ENCODE measurements at places on chromosomes 12 and 14. TPM values are rescaled to one million over a fixed set of nuclear protein-coding genes. Genes with fewer than 3 reads are reported as not detected.

DNA sequence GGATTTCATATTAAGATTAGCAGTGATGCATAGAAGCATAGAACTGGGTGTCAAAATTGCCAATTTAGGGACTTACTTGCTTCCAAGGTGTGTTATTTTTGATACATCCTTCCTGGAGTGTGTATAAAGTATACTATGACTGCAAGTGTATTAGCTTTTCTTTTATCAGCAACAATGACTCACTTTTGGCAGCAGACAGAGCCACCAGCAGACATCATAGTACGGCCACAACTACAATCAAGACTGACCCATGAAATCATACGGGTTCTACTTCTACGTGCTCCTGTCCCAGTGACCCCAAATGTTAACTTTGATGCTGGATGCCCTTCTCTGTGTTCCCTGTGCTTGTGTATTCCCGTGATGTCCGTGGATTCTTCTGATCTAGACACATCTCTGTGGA lies 443.9 kb downstream of the TMEM132D start:
- DNase-seq, result no peak
- no peak overlapping the region for H3K27ac ChIP-seq
- H3K4me3 ChIP-seq, result no peak overlapping the region
- H3K4me1 ChIP-seq, result no peaks in the 10 kb centered on the region
- H3K27me3 ChIP-seq, result no peaks in the 10 kb centered on the region

DNA sequence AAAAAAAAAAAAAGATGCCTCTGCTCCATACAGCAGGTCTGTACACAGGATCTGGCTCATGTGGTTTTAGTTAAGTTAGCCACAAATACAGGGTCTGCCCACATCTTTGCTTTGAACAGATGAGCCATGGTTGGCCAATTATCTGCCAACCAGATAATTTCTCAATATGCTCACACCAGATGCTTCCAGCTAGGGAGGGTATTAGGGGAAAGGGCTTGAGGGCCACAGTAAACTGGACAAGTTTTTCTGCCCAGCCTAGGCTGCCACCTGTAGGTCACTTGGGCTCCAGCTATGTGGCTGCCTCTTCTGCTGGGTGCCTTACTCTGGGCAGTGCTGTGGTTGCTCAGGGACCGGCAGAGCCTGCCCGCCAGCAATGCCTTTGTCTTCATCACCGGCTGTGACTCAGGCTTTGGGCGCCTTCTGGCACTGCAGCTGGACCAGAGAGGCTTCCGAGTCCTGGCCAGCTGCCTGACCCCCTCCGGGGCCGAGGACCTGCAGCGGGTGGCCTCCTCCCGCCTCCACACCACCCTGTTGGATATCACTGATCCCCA lies 776 bp downstream of the RDH5 start:
- peak overlapping the region; percentile 99 for H3K27ac ChIP-seq
- H3K4me3 ChIP-seq, result peak overlapping the region; percentile 7
- DNase-seq, result peak; percentile 77
- no peaks in the 10 kb centered on the region for H3K27me3 ChIP-seq

DNA sequence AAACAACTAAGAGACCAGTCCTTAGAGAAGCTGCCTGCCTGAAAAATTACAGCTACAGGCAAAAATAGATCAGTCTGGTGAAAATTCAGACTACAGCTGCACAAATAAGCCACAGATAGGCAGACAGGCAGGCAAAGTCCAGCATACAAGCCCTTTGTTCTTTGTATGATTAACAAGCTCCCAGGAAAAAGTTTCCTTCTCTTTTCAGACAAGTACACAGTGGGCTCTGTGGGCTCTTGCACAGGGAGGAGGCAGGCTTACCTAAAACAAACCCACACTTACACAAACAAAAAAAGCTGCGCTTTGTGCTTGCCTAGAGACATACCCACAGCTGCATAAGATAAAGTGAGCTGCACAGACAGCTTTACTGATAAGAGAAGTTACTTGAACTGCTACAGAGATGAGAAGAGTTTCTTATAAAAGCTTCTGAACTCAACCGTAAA lies 7.7 kb downstream of the OR6C68 start:
- no peak overlapping the region for H3K4me3 ChIP-seq
- H3K27ac ChIP-seq, result no peak overlapping the region
- no peaks in the 10 kb centered on the region for H3K4me1 ChIP-seq

- DNase-seq, result no peak
- H3K27me3 ChIP-seq, result no peaks in the 10 kb centered on the region
- H3K4me3 ChIP-seq, result no peak overlapping the region
- H3K36me3 ChIP-seq, result no peaks in the 10 kb centered on the region
- no peaks in the 10 kb centered on the region for H3K4me1 ChIP-seq
- no peak overlapping the region for H3K27ac ChIP-seq
Observed at GRCh38 chr14:24280797-24281460, 9.5 kb upstream of the RABGGTA start.

GRCh38 chr12:19307451-19307850 lies 131.8 kb upstream of the AEBP2 start:
- no peaks in the 10 kb centered on the region for H3K27me3 ChIP-seq
- DNase-seq, result no peak
- no peak overlapping the region for H3K4me3 ChIP-seq
- no peaks in the 10 kb centered on the region for H3K4me1 ChIP-seq
- H3K27ac ChIP-seq, result no peak overlapping the region
- no peaks in the 10 kb centered on the region for H3K36me3 ChIP-seq

DNA sequence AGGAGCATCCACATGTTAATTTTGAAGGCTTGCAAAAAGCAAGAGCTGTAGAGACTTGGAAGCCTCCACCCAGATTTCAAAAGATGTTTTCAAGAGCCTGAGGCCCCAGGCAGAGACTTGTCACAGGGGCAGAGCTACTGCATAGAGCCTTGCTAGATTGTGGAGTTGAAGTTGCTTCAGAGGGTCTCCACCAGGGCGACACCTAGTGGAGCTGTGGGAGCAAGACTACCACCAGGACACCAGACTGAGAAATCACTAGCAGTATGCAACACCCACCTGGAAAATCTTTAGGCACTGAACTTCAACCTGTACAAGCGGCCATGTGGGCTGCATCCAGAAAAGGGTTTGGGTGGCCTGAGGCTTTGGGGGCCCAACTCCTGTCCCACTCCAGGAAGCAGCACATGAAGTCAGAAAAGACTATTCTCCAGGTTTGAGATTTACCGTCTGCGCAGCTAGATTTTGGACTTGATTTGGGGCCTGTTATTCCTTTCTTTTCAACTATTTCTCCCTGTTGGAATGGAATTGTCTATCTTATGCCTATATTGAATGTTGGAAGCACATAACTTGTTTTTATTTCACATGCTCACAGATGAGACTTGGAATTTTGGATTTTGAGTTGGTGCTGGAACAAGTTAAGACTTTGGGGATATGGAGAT lies 508.6 kb downstream of the FLRT2 start:
- H3K4me1 ChIP-seq, result no peaks in the 10 kb centered on the region
- no peak overlapping the region for H3K27ac ChIP-seq
- H3K27me3 ChIP-seq, result no peaks in the 10 kb centered on the region

DNA sequence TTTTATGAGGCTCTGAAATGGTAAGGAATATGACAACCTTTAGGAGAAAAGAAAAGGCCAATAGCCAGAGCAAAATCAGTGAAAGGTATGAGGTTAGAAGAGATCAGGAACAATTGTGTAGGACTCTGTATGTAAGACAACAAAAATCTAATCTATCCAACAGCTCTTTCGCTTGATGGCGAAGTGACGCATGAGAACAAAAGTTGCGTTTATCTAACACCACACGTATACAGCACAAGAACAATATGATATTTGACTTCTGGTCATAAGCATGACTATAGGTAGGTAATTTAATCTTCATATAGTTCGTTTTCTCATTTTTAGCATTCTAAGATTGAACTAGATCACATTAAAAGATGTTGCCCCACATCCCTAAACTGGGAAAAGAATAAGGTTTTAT lies 1.5 kb downstream of the CLECL1 start:
- H3K27ac ChIP-seq, result peak overlapping the region; percentile 47
- H3K27me3 ChIP-seq, result no peaks in the 10 kb centered on the region
- no peak overlapping the region for H3K4me3 ChIP-seq
- DNase-seq, result no peak
- H3K36me3 ChIP-seq, result no peaks in the 10 kb centered on the region

GRCh38 chr14:76337635-76338545 lies 38.0 kb upstream of the ESRRB start:
- H3K4me3 ChIP-seq, result no peak overlapping the region
- no peak for DNase-seq
- H3K27me3 ChIP-seq, result no peaks in the 10 kb centered on the region
- no peak overlapping the region for H3K27ac ChIP-seq
- no peaks in the 10 kb centered on the region for H3K4me1 ChIP-seq
- H3K36me3 ChIP-seq, result no peaks in the 10 kb centered on the region

DNA sequence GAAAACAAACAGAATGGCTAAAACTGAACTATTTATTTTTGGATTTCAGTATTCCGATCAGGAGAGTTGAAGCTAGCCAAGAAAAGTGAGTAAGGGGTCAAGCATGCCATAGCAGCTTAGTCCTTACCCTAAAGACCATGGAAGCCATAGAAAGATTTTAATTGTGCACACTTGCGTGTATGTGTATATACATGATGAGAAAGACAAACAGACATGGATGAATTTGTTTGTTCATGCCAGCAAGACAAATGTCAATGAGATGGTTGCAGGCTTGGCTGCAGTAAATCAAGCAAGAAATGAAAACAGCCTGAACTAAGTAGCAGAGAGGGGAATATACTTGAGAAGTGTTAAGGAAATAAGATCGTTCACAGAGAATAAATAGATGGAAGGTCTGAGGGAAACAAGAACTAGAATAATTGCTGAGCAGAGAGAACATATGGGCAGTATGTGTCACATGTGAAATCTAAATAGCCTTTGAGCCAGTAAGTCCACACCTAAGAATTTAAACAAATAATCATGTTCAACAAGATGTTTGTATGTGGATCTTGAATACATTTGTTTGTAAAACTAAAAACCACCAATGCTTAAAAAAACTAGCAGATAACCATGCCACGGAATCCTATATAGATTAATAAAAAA lies 14.8 kb downstream of the SNW1 start:
- H3K4me3 ChIP-seq, result no peak overlapping the region
- H3K4me1 ChIP-seq, result no peaks in the 10 kb centered on the region
- no peaks in the 10 kb centered on the region for H3K27me3 ChIP-seq
- no peak overlapping the region for H3K27ac ChIP-seq
- H3K36me3 ChIP-seq, result peaks cover 47% of the 10 kb centered on the region

GRCh38 chr12:94208622-94208966 lies 60.2 kb downstream of the PLXNC1 start:
- H3K27ac ChIP-seq, result peak overlapping the region; percentile 40
- no peaks in the 10 kb centered on the region for H3K27me3 ChIP-seq
- no peak for DNase-seq
- H3K36me3 ChIP-seq, result no peaks in the 10 kb centered on the region
- no peaks in the 10 kb centered on the region for H3K4me1 ChIP-seq

DNA sequence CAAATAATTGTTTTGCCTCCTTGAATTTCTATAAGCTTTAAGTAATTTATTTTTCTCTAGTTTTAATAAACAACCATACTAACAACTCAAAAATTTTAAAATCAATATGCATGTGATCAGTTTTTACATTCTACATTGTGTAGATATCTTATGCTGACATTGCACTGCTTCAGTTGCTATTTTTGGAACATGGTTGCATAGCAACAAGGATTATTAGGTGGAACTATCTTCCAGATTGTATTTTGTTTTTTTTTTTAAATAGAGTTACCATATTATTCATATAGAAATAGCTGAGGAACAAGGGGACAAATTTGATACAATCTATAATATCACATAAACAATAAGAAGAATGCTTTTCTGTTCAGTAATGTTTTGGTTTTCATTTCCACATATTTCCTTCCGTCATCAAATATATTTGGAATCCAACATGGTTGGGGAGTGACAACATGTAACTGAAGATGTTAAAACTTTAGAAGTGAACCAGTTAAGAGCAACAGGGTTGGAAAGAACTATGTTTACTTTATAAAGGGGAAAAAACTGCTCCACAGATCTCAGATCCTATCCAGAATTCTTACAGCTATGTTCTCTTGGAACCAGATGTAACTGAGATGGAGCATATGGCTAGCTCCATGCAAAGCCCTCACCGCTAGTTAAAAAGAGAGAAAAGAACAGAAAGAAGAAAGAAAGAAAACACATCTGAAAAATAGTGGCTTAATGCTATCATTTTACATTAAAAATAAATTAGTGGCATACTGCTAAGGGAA lies 235.5 kb downstream of the NELL2 start:
- DNase-seq, result no peak
- no peaks in the 10 kb centered on the region for H3K4me1 ChIP-seq
- no peak overlapping the region for H3K4me3 ChIP-seq
- no peaks in the 10 kb centered on the region for H3K36me3 ChIP-seq
- no peaks in the 10 kb centered on the region for H3K27me3 ChIP-seq

The USP44 gene
- not detected for total RNA-seq

Data from transverse colon (tissue), 4 donors.